Lung (tissue), 17 donors: ENCODE measurements at places on chromosomes 6 and 20. TPM values are rescaled to one million over a fixed set of nuclear protein-coding genes. Genes with fewer than 3 reads are reported as not detected.

Gene SLC17A5
- polyA plus RNA-seq = 5.5 TPM

Gene SLPI
- 2,300 TPM for polyA plus RNA-seq

Gene DLGAP4
- 34.6 TPM for polyA plus RNA-seq

Gene KIAA1755
- 0.33 TPM for polyA plus RNA-seq

Gene RBPJL
- not detected for polyA plus RNA-seq

Gene CAPN11
- 0.07 TPM for polyA plus RNA-seq

Gene DEFB124
- 0.18 TPM for polyA plus RNA-seq

Gene TMEM200A
- polyA plus RNA-seq = 6.4 TPM
